ENCODE measurements at places on chromosomes 4 and X.

DNA sequence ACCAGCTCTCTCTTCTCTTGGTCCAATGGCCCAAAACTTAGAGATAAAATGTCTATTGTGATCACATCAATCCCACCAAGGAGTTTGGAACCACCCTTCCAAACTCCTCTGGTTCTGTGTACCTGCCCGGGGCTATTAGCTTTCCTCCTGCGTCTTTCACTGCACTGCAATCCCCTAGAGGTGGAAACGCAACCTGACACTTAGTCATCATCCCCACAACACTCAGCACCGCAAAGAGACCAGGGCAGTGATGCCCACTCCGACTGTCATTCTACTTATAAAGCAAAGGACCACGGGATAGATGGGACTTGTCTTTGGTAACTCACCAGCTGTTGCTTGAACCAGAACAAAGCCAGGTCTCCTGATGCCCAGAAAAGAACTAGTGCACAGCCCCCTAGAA lies 22.0 kb downstream of the AFAP1 start:
- DNase-seq: no peak

- no peak for DNase-seq
These were observed 41.0 kb upstream of the UCP1 start for GRCh38 chr4:140609548-140610425.

- DNase-seq: no peak
These were observed 43.1 kb upstream of the LAMP2 start for GRCh38 chrX:120512222-120512621.

GRCh38 chrX:37684426-37684825 lies 1.2 kb upstream of the XK start:
- DNase-seq: no peak

DNA sequence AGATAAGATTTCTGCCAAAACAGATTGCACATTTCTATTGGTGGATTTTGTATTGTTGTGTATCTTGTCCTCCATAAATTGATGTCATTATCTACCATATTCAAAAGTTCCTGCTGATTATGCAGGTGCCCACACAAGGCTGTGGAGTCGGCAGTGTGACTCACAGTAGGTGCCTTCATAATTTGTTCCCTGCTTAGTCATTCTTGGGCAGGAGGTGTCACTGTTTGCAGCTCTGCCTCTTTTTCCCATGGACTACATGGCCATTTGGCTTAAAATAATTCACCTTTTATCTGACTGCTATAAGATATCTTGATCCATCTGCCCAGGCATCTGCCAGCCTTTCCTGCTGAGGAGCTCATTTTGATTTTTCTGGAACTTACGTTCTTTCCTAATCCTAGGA lies 33.6 kb upstream of the ENPEP start:
- DNase-seq: no peak

GRCh38 chr4:93764639-93765246 lies 63.8 kb upstream of the ATOH1 start:
- no peak for DNase-seq

- DNase-seq: no peak
These were observed at the start of gene XPNPEP2 for GRCh38 chrX:129738466-129739308. Gene XPNPEP2 (plus strand): TSS chrX:129738979. CDS start chrX:129739214, 235 bp downstream.

DNA sequence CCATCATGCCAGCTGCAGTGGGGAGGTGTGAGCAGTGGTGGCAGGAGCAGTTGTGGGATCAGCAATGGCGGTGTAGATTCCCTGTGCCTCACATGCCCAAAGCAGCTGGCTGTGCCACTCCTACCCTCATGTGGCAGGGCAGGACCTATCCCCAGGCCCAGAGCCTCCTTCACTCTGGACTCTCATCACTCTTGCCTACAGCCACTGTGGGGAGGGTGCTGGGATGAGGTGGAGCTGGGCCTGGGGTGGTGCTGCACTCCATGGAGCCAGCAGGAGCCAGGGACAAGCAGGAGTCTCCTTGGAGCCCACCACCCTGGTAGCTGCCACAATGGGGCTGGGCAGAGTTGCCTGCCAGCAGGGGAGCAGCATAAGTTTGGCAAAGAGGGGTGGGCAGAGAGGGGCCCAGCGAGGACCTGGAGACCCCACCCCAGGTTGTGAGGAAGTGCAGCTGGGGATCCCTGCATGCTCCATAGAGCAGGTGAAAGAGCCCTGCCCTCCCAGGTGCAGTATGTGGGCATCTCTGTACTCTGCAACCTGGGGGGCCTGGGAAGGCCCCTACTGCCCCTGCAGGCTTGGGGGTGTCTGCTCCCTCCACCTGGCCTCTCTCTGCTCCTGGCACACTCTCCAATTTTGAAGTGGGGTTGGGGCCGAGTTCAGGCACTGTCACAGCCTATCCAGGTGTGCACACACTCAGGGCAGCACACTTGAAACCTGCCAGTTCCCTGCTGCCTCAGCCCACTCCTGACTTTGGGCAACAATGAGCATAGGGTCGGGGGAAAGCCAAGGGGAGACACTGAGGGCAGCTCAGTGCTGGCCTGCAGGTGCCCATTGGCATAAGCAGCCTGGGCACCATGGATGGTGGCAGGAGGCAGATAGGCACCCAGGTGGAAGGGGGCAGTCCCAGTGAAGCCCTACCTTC lies 74.0 kb upstream of the INTU start:
- DNase-seq: no peak

- DNase-seq: peak; percentile 30
These were observed at the start of gene INTU for GRCh38 chr4:127632420-127633403. Gene INTU (plus strand): TSS chr4:127632957. CDS start chr4:127633035, 78 bp downstream.

DNA sequence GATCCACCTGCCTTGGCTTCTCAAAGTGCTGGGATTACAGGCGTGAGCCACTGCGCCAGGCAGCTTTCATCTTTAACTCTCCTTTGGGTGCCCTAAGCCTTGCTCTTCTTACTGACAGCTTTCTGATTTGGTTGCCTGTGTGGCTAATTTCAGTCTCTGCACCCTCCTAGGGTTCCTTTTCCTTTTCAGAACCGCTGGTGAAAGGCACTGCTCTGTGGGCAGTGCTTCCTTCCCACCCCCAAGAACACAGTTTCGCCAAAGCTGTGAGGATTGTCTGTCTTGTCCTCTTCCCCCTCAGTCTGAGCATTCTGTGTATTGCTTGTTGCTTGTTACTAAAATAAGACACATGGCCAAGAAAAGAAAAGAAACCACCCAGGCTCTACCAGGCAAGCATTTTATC lies 101.4 kb upstream of the FRMPD3 start:
- no peak for DNase-seq

GRCh38 chr4:125115476-125115875 lies 199.3 kb upstream of the FAT4 start:
- no peak for DNase-seq

GRCh38 chr4:5928274-5928673 lies 35.4 kb upstream of the CRMP1 start:
- no peak for DNase-seq

GRCh38 chrX:107454302-107454701 lies 4.8 kb downstream of the FRMPD3 start:
- DNase-seq: peak; percentile 65

GRCh38 chr4:89101256-89102161 lies 9.8 kb upstream of the TIGD2 start:
- no peak for DNase-seq

GRCh38 chrX:30301208-30301607 lies 8.0 kb downstream of the NR0B1 start:
- no peak for DNase-seq

DNA sequence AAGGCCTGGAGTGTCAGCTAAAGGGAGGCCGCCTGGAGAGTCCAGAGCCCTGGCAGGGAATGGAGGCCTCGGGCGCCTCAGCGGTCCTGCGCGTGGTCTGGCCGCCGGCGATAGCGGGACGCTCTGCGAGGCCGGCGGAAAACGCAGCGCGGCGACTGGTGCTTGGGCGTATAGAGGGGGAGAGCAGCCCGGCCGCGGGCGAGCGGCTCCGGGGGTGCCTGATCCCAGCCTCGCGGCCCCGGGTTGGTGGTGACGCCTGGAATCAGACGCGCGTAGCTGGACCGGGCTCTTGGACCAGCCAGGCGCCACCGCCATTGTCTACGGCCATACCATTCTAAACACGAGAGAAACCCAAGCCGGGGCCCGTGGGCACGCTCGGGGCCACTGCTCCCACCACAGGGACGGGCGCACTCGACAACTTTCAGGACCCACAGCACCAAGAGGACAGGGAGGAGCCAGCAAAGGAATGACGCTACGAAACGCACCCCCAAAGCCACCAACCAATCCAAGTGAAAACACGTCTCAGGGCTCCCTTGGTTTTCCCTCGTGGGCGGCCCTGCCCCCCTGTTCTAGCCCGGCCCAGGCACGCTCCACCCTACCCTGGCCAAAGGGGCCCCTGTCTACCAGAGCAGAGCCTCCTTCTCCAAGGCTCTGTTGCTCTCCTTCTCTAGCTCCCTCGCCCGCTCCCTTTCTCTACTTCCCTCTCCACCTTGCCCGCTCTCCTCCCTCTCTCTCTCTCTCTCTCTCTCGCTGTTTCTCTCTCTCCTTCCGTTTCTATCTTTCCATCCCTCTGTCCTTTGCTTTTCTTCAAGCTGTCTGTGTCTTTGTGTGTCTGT lies 7.8 kb downstream of the FRG2 start:
- DNase-seq: no peak

DNA sequence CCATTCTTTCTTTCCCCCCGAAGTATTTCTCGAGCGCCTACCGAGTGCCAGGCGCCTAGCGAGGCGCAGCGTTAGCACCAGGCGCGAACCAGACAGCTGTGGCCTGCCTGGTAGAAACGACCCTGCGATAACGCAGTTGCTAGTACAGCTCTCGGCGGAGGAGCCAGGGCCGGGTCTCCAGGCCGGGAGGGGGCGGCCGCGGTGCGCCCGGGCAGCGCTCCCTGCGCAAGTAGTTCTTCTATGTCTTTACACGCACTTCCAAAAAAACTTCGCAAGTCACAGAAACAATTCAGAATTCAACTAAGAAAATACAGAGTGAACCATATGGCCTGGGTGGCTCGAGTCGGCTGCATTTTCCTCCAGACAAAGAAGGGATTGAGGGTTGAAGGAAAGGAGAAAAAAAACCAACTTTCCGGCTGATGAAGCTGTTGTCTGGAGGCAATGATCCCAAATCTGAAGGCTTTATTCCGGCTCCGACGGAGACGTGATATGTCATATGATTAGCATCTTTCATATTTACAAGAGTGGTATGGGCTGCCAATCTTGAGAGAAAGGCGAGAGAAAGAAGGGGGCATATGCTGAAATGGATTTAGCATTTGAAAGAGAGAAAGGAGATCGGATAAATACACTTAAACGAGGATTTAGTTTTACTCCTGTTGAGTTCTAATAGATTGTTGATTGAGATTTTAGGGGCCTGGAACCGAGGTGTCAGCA lies 7.2 kb upstream of the NEUROG2 start:
- peak; percentile 66 for DNase-seq

GRCh38 chr4:147546349-147546748 lies 65.5 kb downstream of the EDNRA start:
- DNase-seq: no peak

DNA sequence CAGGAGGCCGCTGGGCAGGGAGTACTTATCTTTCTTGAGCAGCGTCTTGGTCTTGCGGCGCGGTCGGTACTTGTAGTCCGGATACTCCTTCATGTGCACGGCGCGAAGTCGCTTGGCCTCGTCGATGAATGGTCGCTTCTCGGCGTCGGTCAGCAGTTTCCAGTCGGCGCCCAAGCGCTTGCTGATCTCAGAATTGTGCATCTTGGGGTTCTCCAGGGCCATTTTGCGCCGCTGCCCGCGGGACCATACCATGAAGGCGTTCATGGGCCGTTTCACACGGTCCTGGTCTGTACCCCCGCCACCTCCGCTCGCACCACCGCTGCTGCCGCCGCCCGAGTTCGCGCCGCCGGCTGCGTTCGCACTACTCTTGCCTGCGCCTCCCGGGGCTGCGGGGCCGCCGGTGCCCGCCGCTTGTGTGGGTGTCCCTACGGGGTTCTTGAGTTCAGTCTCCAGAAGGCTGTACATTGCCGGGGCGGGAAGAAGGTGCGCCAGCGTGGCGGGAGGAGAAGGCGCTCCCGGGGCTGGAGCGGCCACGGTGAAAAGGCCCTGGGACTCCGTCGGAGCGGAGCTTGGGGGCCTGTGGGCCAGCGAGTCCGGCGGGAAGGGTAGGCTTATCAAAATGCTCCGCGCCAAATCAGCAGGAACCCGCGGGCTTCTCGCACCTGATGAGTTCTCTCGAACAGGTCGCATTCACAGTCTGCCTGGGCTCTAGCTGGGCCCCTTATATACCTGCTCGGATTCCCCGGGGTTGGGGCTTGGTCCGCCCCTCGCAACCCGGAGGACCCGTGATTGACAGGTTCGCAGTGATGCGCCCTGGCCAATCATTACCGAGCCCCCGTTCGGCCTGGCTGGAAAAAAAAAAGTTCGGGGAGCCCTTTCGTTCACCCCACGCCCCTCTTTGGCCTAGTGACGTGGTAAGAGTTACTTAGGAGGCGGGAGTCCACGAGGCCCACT lies at the start of gene SOX3:
TSS of gene SOX3 (minus strand) at position 699 of the 954 bp plus-strand sequence. CDS start at position 690, 9 bp downstream.
- no peak for DNase-seq

GRCh38 chr4:166017804-166018203 lies 144.8 kb downstream of the TLL1 start:
- no peak for DNase-seq

GRCh38 chr4:148495463-148495862 lies 53.2 kb upstream of the NR3C2 start:
- no peak for DNase-seq

DNA sequence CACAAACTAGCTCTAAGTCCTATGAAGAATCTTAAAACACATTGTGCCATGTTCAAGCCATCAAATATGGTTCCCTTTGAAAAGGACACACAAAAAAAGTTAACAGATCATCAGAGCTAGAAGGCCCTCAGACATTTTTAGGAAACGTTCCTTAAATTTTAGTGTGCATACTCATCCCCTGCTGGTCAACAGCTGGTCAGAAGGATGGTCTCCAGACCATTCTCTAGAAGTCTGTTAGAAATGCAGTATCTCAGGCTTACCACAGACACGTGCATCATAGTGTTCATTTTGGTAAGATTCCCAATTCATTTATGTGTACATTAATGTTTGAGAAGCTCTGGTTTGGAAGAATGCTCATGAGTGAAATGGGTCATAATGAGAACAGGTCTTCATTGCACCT lies 523.1 kb downstream of the INPP4B start:
- no peak for DNase-seq

- DNase-seq: no peak
These were observed 70.3 kb downstream of the ANXA10 start for GRCh38 chr4:168162604-168163003.

DNA sequence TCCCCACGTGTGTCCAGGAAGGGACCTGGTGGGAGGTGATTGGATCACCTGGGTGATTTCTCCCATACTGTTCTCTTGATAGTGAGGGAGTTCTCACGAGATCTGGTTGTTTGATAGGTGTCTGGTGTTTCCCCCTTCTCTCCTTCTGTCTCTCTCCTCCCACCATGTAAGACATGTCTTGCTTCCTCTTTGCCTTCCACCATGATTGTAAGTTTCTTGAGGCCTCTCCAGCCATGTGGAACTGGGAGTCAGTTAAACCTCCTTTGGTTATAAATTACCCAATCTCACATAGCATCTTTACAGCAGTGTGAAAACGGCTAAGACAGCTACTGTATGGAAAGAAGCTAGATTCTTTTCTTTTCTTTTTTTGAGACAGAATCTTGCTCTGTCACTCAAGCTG lies 21.6 kb upstream of the FGG start:
- DNase-seq: no peak

GRCh38 chrX:129145385-129145784 lies 377.9 kb downstream of the SMARCA1 start:
- no peak for DNase-seq

- no peak for DNase-seq
These were observed 124.8 kb upstream of the EOLA2 start for GRCh38 chrX:150063138-150063518.

- DNase-seq: no peak
These were observed 295.2 kb upstream of the AGA start for GRCh38 chr4:177737387-177737940.

- no peak for DNase-seq
These were observed 6.6 kb downstream of the ETDC start for GRCh38 chrX:135315864-135316263.

Measured in natural killer cell (primary cell).